ENCODE measurements at places on chromosomes 5 and 9.

GRCh38 chr5:53884417-53884816, 324.0 kb downstream of the NDUFS4 start:
- peak; percentile 27 for DNase-seq
- H3K36me3 ChIP-seq: no peaks in the 10 kb centered on the region

GRCh38 chr9:72315089-72315509, 49.9 kb downstream of the ZFAND5 start:
- peak overlapping the region; percentile 99 for H3K27ac ChIP-seq
- no peaks in the 10 kb centered on the region for H3K36me3 ChIP-seq

DNA sequence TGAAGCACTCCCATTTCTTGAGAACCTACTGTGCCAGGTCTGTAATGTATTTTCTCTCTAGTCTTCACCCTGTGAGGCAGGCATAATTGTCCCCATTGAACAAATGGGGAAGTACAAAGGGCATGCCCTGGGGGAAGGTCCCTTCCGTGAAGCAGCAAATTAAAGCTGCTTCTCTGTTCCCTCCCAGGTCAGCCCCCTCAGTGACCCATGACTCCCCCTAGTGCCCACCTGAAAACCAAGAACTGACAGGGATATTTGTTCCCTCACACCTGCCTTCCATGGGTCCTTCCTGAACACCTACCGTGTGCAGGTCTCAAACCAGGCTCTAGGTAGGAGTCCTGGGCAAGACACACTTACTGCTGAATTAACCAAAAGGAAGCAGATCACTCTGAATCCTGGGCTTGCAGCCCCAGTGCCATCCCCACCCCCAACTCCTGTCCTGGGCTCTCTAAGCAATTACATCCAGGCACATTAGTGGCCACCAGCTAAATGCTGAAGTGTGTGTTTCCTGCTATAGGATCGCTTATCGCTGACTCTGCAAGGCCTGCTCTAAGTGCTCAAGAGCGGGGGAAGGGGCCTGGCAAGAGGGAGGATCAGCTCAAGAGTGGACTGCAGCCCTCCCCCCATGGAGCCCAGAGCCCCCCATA, 254.8 kb downstream of the CDK5RAP2 start:
- H3K27me3 ChIP-seq: peaks cover 17% of the 10 kb centered on the region
- no peak overlapping the region for H3K4me3 ChIP-seq
- H3K36me3 ChIP-seq: no peaks in the 10 kb centered on the region
- peak overlapping the region; percentile 90 for H3K27ac ChIP-seq
- peaks cover 50% of the 10 kb centered on the region for H3K4me1 ChIP-seq

DNA sequence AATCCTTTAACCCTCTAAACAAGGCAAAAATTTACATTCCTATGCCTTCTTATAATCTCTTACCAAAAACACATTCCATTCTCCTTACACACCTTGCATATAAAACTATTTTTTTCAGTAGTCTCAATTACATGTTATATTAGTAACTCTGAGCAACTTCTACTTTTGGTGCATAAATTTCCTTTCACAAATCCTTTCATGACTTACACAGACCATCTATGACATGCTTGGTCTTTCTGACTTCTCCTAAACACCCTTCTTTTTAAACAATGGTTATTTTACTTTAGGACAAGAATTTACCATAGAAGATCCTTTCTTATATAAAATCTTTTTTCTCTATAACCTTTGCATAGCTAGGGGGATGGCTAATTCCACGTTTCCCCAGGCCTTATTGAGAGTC, 208.0 kb upstream of the ARRDC3 start:
- peaks cover 11% of the 10 kb centered on the region for H3K36me3 ChIP-seq
- no peak overlapping the region for H3K27ac ChIP-seq
- H3K27me3 ChIP-seq: no peaks in the 10 kb centered on the region
- no peak for DNase-seq

DNA sequence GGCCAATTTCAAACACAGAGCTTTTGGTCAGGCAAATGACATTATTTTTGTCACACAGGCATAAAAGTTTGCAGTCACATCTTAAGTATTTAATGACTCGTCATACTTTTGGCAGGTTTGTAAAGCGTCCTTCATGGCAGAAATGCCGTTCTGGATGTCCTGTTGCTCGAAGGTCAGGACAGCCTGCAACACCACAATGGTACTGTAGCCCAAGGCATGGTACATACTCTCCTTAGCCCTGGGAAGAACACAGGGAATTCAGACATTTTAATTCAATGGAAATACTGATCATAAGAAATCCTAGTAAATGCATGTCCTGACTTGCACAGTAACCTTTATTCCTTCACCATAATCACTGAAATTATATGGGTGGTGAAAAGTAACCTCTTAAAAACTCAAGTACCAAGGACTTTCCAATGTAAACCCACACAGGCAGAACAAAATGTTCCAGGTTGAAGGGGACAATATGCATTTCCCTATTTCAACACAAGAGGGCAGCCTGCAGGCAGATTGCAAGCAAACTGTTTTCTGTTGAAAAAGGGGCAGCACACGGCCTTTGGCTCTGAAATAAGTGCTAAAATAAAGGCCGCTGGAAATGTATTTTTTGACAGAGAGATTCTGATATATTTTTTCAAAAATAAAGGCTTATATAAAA, 95.7 kb downstream of the TTC39B start:
- H3K4me1 ChIP-seq: peaks cover 29% of the 10 kb centered on the region
- peaks cover 23% of the 10 kb centered on the region for H3K36me3 ChIP-seq
- peak; percentile 64 for DNase-seq
- no peak overlapping the region for H3K27ac ChIP-seq
- H3K27me3 ChIP-seq: peaks cover 5% of the 10 kb centered on the region
- no peak overlapping the region for H3K4me3 ChIP-seq
